Foreskin fibroblast (primary cell): ENCODE measurements at places on chromosomes 5 and 9.

GRCh38 chr5:2756211-2757152 lies 5.0 kb upstream of the IRX2 start:
- peak; percentile 88 for DNase-seq

- DNase-seq, result no peak
These were observed 181.2 kb upstream of the ADRA1B start for GRCh38 chr5:159735036-159735435.

DNA sequence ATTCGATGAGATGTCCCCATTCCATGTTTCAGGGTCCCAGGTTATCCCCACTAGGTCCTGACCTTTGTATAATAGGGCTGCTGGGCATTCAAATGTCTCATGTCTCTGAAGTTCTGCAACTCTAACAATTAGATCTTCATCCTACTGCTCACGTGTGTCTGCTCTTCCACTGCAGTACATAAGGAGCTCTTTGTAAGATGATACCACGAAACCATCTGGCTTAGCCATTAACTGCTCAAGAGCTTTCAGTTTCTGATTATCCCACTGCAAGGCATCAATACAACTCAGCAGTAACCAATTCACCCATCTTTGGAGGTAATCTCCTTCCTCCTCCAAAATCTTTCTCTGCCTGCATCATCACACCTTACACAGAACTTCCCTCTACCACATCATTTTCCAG lies 49.9 kb upstream of the PPP2CA start:
- no peak for DNase-seq

- no peak for DNase-seq
These were observed 9.1 kb upstream of the EGFLAM start for GRCh38 chr5:38249301-38249700.

GRCh38 chr5:111582451-111582850 lies 70.1 kb upstream of the STARD4 start:
- DNase-seq, result no peak

- DNase-seq, result no peak
These were observed 57.8 kb upstream of the SPINK5 start for GRCh38 chr5:148005788-148006520.

DNA sequence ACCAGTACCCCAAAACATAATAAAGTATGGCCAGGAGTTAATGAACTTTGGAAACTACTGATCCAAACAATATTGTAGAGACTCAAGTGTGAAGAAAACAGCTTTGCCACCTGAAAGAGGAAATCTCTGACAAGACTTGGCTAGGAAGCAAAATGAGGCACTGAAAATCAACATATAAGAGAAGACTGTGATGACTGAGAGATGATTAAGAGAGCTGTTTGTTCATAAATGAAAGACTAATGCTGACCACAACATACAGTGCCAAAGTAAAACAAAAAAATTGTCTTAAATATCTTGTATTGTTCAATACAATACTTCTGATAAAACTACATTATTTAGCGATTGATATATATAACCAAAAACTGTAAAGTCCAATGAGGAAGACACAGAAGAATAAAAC lies 7.2 kb downstream of the RC3H2 start:
- peak; percentile 20 for DNase-seq

GRCh38 chr5:20020247-20020646 lies 32.2 kb upstream of the CDH18 start:
- no peak for DNase-seq

- DNase-seq, result no peak
These were observed 130.9 kb upstream of the ADAMTS16 start for GRCh38 chr5:5009240-5009639.

GRCh38 chr9:125586172-125586511 lies 120.9 kb downstream of the MAPKAP1 start:
- no peak for DNase-seq
